Vagina (tissue), 2 donors: ENCODE measurements at places on chromosomes 12 and 14.

- DNase-seq: no peak
Measured at GRCh38 chr12:88753066-88753465, 172.8 kb upstream of the KITLG start.

DNA sequence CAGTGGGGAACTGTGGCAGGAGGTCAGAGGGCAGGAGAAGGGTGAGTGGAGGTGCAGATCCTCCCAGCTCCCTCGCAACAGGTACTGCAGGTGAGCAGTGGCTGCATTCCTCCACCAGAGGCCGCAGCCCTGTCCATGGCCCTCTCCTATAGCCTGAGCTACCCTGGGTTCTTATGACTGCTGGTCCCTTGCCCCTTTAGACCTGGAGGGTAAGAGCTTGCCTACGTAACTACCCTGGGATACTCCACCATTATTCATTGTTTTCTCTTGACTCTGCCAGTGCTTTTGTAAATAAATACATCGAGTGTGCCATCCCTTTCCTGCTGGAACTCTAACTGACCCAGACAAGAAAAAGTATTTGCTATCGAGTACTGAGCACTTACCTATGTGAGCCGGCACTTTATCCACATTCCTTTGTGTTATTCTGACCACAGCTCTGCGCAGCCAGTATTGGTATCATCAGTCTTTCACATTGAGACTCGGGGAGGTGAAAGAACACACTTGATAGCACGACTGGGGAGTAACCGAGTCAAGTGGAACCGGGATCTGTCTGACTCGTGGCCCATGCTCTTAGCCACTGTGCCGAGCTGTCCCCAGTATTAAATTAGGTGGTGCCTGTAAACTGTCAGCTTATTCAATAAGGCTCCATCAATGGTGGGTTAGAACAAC lies 38.5 kb downstream of the LTBP2 start:
- no peak for DNase-seq

DNA sequence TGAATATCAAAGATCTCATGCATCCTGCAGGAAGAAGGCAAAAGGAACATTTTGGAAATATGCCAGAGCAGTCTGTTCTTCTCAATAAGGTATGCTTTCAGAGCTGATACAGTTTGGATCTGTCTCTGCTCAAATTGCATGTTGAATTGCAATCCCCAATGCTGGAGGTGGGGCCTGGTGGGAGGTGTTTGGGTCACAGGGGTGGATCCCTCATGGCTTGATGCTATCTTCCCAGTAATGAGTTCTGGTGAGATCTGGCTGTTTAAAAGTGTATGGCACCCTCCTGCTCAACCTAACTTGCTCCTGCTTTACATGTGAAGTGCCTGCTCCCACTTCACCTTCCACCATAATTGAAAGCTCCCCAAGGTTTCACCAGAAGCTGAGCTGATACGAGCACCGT lies 76.6 kb downstream of the RIN3 start:
- DNase-seq: no peak

GRCh38 chr14:77120771-77121743 lies 20.5 kb downstream of the ZDHHC22 start:
- no peak for DNase-seq

- no peak for DNase-seq
Measured at GRCh38 chr14:80705241-80705980, 236.1 kb downstream of the CEP128 start.

GRCh38 chr12:53622724-53623123 lies 3.5 kb downstream of the ATF7 start:
- no peak for DNase-seq

DNA sequence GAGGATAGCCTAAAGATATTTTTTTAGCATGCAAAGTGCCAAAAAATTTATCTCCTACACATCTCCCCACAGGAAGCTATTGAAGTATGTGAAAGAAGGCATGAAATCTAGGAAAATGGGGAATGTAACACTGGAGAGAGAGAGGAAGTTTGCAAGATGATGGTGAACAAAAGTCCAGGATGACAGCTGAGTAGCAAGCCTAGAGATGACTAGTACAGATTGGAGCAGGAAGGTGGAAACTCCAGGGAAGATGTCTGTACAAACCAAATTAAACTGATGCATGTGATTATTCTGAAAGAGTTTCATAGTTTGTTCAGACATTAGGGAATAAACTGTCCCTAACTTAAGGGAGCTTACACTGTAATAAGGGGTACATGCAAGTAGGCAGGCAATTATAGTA lies 99.3 kb downstream of the RAD51B start:
- no peak for DNase-seq
